NCI-H446 treated with DMSO at 0.1 percent for 48 hours (cell line): ENCODE measurements at places on chromosomes 1 and 21.
A peak's percentile ranks its signal among the peaks of the same experiment; 100 is the strongest.

DNA sequence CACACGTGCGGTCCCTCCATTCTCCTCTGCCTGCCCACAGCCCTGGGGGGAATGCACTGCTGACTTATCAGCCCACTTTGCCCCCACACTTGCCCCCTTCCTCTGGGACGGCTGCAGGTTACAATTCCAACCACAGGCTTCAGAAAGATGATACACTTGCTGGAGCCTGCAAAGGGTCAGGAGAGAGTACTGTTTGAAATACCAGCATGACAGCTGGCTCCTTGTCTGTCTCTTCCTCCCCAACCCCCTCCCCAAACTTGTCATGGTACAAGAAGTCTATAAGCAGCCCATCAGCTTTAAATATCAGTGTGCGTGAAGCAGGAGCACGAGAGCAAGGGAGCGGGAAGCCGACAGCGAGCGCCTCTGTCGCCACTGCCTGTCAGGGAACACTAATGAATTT, 62.4 kb downstream of the ERI3 start:
- DNase-seq, result no peak

DNA sequence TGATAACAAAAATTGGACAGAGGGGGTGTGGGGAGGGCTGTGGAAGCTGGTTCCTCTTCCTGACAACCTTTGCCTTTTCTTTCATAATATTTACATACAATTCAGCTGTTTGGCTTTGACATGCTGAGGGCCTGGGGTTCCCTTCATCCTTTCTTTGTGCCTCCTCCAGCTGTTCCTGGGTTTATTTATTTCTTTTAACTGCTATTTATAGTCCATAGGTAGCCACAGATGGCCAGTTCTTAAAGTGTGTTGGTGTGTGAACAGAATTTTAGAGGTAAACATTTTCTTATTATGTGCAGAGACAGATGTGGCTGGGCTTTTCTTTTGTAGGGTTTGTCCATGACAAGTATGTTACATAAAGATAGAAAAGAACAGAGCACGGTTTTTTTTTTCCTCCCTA, 34.1 kb upstream of the CNIH3 start:
- no peak for DNase-seq

GRCh38 chr1:40736085-40736531, 44.6 kb downstream of the NFYC start:
- peak; percentile 43 for DNase-seq

- DNase-seq, result no peak
Observed at GRCh38 chr1:90952906-90953305, 68.9 kb downstream of the ZNF644 start.

- no peak for DNase-seq
Observed at GRCh38 chr1:95437011-95437410, 203.0 kb downstream of the RWDD3 start.

- no peak for DNase-seq
Observed at GRCh38 chr1:198318085-198318484, 161.3 kb downstream of the NEK7 start.

GRCh38 chr1:83854456-83854855, 144.5 kb downstream of the TTLL7 start:
- DNase-seq, result no peak

- DNase-seq, result peak; percentile 80
Observed at GRCh38 chr1:209875515-209875914, 47.7 kb downstream of the UTP25 start.

GRCh38 chr1:225923381-225923691, 714 bp downstream of the PYCR2 start:
- DNase-seq, result no peak

DNA sequence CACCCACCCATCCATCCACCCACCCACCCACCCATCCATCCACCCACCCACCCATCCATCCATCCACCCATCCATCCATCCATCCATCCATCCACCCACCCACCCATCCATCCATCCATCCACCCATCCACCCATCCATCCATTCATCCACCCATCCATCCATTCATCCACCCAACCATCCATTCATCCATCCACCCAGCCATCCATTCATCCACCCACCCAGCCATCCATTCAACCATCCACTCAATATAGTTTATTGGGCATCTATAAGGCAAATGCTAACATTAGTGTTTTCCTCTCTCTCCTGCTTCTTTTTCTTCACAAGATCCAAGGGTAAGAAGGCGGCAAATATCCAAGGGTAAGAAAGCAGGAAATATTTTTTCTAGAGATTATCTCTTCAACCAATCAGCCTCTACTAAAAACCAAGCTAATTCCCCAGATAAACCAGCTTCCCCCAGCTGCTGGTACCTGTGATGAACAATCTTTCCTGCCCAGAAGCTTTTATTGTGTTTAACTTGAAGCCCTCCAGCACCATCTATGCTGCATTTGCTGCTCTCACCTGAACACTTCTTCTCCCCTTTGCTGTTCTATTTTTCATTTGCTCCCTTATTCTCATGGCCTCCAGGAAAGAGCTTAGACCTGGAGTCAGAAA, 22.6 kb upstream of the ATP2B4 start:
- no peak for DNase-seq

GRCh38 chr1:15876357-15877055, 29.0 kb downstream of the SPEN start:
- no peak for DNase-seq

- no peak for DNase-seq
Observed at GRCh38 chr1:40495315-40495903, 13.2 kb upstream of the EXO5 start.

DNA sequence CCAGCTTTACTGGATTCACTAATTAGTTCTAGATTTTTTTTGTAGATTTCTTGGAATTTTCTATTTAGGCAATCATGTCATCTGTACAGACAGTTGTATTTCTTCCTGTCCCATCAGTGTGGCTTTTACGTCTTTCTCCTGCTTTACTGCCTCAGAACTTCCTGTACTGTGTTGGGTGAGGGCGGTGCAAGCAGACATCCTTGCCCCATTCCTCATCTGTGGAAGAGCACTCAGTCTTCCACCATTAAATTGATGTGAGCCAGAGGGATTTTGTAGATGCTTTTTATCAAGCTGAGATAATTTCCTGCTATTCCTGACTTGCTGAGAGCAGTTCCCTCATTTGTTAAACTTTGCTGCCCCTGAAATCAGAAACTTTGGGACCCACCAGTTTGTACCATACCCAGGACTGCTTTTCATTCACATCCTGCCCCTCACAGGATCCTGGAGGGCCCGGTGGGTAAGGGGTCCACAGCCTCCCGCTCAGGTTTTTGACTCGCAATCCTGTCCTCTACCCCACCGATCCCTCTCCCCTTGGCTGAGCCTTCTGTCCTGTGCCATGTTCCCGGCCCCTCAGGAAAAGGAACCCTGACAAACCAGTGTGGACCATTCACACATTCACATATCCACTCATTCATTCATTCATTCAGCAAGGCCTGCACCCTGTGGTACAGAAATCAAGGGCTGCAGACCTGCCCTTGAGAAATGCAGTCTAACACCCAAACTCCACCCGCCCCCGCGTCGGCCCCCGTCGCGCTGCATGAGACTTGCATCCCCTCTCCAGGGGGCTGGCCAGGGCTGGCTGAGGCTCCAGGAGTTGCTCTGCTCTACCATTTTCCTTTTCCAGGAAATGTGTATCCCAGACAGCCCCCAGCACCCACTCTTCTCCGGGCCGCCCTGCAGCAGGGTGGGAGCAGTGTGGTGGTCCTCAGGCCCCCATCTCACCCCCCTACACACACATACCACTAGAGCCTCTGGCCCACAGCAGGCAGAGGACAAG, 246.5 kb upstream of the VAMP3 start:
- DNase-seq, result no peak

DNA sequence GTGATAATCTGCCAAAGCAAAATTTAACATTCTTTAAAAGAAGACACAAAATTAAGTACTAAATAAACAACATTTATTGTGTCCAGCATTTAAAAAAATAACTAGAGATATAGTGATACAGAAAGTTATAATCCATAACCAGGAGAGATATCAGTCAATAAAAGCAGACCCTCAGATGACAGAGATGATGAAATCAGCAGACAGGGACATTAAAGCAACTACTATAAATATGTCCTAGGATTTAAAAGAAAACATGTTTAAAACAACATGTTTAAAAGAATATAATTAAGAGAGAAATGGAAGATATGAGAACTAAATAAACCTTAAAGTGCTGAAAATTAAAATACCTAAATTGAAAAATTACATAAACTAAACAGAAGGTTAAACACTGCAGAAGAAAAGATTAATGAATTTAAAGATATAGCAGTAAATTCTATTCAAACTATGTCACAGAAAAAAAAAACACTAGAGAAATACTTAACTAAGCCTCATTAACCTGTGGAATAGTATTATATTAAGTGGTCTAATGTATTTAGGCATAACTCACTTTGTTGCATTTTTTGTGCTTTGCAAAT, 261.2 kb upstream of the NR5A2 start:
- no peak for DNase-seq

GRCh38 chr1:73801912-73802429, 396.0 kb downstream of the LRRIQ3 start:
- DNase-seq, result no peak

- DNase-seq, result no peak
Observed at GRCh38 chr1:185645686-185646085, 88.5 kb upstream of the HMCN1 start.

DNA sequence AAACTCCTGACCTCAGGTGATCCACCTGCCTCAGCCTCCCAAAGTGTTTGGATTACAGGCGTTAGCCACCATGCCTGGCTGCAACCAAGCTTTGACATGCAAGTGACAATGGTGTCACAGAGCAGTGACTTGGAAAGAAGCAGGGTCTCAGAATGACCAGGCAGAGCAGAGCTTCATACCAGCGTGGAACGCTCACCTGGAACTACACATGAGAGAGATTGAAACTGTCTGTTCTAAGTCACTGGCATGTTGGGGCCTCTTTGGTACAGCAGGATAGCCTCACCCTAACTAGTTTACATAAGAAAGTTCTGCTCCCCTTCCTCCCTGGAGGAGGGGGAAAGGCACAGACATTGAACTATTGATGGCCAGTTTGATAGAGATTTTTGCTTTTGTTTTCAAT, 47.5 kb upstream of the ITPKB start:
- DNase-seq, result no peak

GRCh38 chr1:224502459-224503160, 68.0 kb upstream of the WDR26 start:
- DNase-seq, result no peak

DNA sequence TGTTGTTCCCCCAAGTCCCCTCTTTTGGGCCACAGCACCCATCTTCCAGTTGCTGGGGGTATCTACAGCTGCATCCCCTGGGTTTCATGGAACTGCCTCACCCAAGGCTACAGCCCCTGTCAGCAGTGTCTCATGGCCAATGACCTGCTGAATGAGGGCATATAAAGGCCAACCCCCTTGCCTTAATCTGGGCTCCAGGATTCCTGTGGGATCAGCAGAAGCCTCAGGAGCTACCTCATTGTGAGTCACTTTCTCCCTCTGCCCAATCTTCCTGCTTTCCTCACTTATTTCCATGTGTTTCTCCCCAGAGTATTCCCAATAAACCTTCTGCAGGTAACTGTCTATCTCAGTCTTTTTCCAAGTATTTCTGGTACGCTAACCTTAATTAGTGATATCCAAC, 37.3 kb upstream of the SYT14 start:
- DNase-seq, result no peak

DNA sequence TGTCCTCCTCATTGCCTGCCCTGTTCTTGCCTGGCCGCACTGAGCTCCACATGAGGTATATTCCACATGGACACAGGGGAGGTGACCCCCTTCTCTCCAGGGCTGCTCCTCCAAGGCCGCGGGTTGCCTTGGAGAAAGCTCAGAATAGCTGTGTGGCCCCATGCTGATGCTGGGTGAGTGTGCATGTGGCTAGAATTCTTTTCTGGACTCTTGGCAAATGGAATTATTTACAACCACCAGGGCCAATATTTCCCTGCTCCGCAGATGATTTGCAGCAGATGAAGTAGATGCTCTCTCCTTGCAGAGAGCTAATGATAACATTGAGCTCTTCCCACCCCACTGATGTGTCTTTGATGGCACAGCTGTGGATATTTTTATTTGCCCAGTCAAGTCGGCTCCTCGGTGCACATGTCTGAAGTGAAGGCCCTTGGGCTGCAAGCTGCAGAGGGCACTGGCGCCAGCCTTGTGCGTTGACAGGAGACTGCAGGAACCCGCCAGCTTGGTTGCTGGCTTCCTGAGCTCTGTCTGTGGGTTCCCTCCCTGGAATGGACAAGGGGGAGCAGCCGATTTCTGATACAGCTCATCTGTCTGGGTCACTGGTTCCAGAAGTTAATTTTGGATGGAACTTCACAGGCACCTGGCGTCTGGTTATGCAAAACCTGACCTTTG, 404.7 kb upstream of the VAMP3 start:
- DNase-seq, result peak; percentile 27

- DNase-seq, result no peak
Observed at GRCh38 chr1:29687166-29687565, 450.8 kb downstream of the PTPRU start.

- DNase-seq, result no peak
Observed at GRCh38 chr21:43895196-43895595, 30.2 kb downstream of the AGPAT3 start.

- DNase-seq, result no peak
Observed at GRCh38 chr1:200483491-200484143, 73.8 kb upstream of the ZNF281 start.

DNA sequence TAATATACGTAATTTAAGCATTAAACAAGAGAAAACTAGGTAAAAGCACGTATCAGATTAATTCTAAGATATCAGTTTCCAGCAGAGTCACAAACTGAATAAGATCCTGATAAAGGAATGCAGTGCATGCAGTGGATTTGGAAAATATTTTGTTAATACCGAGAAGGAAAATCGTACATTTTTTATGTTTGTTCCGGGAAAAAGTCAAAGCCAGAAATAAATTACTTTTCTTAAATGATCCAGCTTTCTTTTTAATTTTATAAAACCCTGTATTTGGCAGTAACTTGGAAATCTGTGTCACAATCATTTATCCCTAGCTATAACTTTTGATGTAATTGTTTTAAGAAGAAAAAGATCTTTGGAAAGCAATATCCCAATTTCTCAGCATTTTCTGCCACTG, 955 bp downstream of the PALMD start:
- DNase-seq, result no peak

DNA sequence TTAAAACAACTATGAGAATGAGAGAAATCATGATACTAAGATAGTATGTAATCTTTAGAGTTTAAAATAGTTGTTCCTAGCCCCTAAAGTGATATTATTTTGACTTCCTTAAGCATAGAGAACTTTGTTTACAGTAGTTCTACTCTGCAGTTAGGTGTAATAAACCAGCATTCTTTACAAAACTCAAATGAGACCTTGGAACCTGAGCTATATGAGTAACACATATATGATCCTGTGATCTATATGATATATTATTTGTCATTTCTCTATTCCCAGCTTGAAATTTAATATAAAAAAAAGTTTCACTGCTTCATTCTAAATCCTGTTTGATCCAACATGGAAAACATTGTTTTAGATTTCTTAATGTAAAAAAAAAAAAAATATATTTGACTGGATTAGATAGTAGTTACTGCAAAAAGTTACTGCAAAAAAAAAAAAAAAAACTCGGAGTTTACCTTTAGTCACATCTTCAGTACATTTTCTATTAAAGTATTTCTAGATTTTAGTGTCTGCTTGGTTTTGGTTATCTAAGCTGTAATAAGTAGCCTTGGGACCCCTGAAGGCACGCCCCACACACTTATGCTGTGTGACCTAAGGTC, 463.8 kb downstream of the USP25 start:
- no peak for DNase-seq

GRCh38 chr21:42413093-42413492, 9.4 kb downstream of the UBASH3A start:
- DNase-seq, result no peak
